Neural crest cell (in vitro differentiated cells): ENCODE measurements at places on chromosomes 11 and 22.

DNA sequence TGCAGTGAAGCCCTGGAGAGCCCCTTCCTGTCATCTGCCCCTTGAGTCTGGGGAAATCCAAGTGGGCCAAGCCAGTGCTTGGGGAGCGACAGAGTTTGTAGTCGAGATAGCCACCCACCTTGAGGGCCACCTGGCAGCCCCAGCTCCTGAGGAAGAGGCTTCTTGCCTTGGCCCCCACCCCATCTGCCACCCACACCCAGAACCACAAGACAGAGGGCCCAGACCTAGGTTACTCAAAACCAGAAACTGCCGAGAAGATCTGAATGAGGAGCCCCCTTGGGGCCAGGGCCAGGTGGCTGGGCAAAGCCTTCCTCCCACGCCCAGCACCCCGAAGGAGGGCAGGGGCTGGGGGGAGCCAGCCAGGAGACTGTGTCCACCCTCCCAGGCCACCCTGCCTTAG is 18.8 kb upstream of the PRR5 start:
- H3K4me3 ChIP-seq = no peak overlapping the region
- no peaks in the 10 kb centered on the region for H3K27me3 ChIP-seq
- H3K4me1 ChIP-seq = peaks cover 20% of the 10 kb centered on the region
- DNase-seq = no peak
- H3K36me3 ChIP-seq = no peaks in the 10 kb centered on the region

- DNase-seq = no peak
- H3K27me3 ChIP-seq = peaks cover 55% of the 10 kb centered on the region
- H3K4me1 ChIP-seq = no peaks in the 10 kb centered on the region
- no peak overlapping the region for H3K4me3 ChIP-seq
- H3K27ac ChIP-seq = no peak overlapping the region
These were observed 34.8 kb upstream of the MYOD1 start for GRCh38 chr11:17684550-17684949.

DNA sequence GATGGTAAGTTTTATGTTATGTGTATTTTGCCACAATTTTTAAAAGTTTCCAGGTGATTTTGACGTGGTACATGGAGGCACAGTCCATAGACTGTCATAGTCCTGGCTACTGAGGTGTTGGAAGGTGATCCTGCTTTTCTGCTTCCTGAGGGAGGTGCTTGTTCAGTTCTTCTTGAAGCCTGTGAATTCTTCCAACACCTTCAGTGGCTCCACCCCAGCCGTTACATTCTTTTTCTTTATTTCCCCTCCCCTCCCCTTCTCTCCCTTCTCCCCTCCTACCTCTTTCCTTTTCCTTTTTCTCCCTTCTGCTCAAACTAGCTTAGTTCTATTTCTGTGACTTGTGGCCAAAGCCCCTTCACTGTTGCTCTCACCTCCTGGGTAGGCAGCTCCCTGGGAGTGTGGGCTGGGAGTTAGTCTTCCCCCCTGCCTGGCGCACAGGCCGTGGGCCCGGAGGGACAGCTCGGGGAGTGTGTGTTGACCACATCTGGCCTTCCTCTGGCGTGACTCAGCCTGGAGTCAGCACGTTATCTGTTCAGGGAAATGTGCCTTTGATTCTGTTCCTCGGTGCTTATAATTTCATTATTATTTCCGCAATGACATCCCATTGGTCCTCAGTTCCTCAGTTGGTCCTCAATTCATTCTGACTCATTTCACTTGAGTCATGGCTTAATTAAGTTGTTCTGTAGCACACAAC is 566.2 kb downstream of the TBC1D22A start:
- no peaks in the 10 kb centered on the region for H3K4me1 ChIP-seq
- no peak for DNase-seq
- peaks cover 8% of the 10 kb centered on the region for H3K36me3 ChIP-seq
- no peak overlapping the region for H3K27ac ChIP-seq
- H3K4me3 ChIP-seq = no peak overlapping the region

DNA sequence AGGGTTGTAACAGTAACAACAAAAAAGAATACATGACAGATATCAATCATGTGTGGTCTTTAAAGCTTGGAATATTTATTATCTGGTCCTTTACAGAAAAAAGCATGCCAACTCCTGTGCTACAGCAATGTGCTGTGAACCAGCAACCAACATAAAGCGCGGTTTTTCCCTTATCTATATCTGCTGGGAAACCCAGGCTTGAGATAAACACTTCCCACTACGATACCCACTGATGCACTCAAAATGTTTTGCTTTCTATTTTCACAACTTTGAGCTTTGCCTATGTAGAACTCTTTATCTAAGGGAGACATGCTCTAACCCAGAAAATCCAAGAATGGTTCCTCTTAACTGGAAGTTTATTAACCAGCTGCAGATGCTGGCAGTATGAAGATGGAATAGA is 19.0 kb downstream of the ZBED5 start:
- H3K4me1 ChIP-seq = peaks cover under 1% of the 10 kb centered on the region
- DNase-seq = no peak
- peaks cover 3% of the 10 kb centered on the region for H3K36me3 ChIP-seq
- no peaks in the 10 kb centered on the region for H3K27me3 ChIP-seq
- H3K4me3 ChIP-seq = no peak overlapping the region
- no peak overlapping the region for H3K27ac ChIP-seq

- H3K36me3 ChIP-seq = no peaks in the 10 kb centered on the region
- no peak overlapping the region for H3K4me3 ChIP-seq
- peaks cover 12% of the 10 kb centered on the region for H3K4me1 ChIP-seq
- DNase-seq = no peak
- H3K27me3 ChIP-seq = no peaks in the 10 kb centered on the region
These were observed 68.8 kb downstream of the LRRC32 start for GRCh38 chr11:76601724-76602123.

DNA sequence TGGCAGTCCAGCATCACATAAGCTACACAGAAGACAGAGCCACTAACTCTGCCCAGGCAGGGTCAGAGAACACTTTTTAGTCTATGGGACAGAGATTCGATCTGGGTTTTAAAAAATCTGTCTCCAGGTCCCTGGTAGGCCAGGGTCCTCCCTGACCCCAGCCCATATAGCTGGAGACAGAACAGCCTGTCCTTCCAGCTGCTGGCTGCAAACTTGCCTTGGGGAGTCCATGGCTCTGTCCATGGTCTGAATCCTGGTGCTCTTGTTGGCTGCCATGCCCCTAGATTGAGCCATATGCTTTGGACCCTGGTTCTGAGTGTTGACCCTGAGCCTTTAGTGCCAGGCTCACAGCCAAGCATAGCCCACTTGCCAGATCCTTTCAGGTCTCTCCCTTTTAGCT is 13.3 kb upstream of the LIPT2 start:
- no peak for DNase-seq
- no peaks in the 10 kb centered on the region for H3K27me3 ChIP-seq
- no peaks in the 10 kb centered on the region for H3K4me1 ChIP-seq
- H3K4me3 ChIP-seq = no peak overlapping the region
- no peak overlapping the region for H3K27ac ChIP-seq
- H3K36me3 ChIP-seq = peaks cover under 1% of the 10 kb centered on the region

GRCh38 chr22:46063846-46064227 is 86.5 kb upstream of the PPARA start:
- H3K36me3 ChIP-seq = no peaks in the 10 kb centered on the region
- no peaks in the 10 kb centered on the region for H3K4me1 ChIP-seq
- H3K27ac ChIP-seq = no peak overlapping the region
- H3K4me3 ChIP-seq = no peak overlapping the region
- peaks cover 73% of the 10 kb centered on the region for H3K27me3 ChIP-seq
